CD4-positive, alpha-beta memory T cell (primary cell): ENCODE measurements at places on chromosomes 5 and 9. TPM values are rescaled to one million over a fixed set of nuclear protein-coding genes. Genes with fewer than 3 reads are reported as not detected.

- peaks cover 55% of the 10 kb centered on the region for H3K4me1 ChIP-seq
- H3K27ac ChIP-seq, result no peak overlapping the region
- no peak for DNase-seq
- H3K27me3 ChIP-seq, result no peaks in the 10 kb centered on the region
These were observed 47.1 kb upstream of the NEK6 start for GRCh38 chr9:124210697-124211096.

GRCh38 chr9:14314929-14315874 lies 1.3 kb upstream of the NFIB start:
- peaks cover 32% of the 10 kb centered on the region for H3K27me3 ChIP-seq
- no peak for DNase-seq
- H3K4me1 ChIP-seq, result peaks cover 20% of the 10 kb centered on the region
- no peak overlapping the region for H3K27ac ChIP-seq
- H3K36me3 ChIP-seq, result no peaks in the 10 kb centered on the region

DNA sequence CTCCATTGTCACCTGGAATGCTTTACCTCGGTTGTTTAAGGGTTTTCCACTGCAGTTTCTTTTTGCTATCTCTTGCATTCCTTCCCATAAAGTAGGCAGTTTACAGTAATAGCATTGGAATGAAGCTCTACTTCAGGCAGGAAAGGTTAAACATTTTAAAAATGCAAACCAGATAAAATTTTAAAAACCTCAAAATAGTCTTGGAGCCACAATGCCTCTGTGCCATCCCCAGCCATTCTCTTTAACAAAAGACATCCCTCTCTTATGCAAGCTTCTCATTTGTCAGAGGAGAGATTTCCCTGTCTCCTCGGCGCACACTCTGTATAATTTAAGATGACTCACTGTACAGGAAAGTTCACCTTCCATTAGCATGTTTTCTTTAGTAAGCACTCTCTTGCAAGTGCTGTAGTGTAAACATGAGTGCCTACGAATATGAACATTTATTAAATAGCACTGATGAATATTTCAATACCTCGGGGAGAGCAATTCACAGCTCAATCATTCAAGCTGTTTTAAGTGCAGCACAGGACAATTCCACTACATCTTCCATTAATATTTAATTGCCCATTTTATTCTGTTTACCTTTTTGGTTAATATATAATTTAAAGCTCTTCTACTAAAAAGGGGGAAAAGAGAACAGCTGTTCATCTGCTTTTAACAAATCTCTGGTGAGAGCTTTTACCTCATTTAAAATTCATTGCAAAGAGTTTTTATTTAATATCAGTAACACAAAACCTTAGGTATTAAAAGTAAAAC lies 343.6 kb downstream of the SPATA31D1 start:
- no peak overlapping the region for H3K4me3 ChIP-seq
- no peak for DNase-seq
- no peak overlapping the region for H3K27ac ChIP-seq
- no peaks in the 10 kb centered on the region for H3K4me1 ChIP-seq
- H3K27me3 ChIP-seq, result no peaks in the 10 kb centered on the region

GRCh38 chr5:140044041-140044440 lies 942 bp upstream of the NRG2 start:
- peaks cover 27% of the 10 kb centered on the region for H3K27me3 ChIP-seq
- H3K27ac ChIP-seq, result no peak overlapping the region
- peaks cover 19% of the 10 kb centered on the region for H3K4me1 ChIP-seq
- no peak for DNase-seq
- no peaks in the 10 kb centered on the region for H3K36me3 ChIP-seq

GRCh38 chr5:145739843-145740242 lies 95.3 kb downstream of the PRELID2 start:
- no peak overlapping the region for H3K27ac ChIP-seq
- no peaks in the 10 kb centered on the region for H3K36me3 ChIP-seq
- H3K4me3 ChIP-seq, result no peak overlapping the region
- DNase-seq, result no peak
- no peaks in the 10 kb centered on the region for H3K4me1 ChIP-seq

- no peak for DNase-seq
- H3K4me1 ChIP-seq, result no peaks in the 10 kb centered on the region
- no peak overlapping the region for H3K27ac ChIP-seq
These were observed 30.6 kb upstream of the IL33 start for GRCh38 chr9:6184749-6185645.

DNA sequence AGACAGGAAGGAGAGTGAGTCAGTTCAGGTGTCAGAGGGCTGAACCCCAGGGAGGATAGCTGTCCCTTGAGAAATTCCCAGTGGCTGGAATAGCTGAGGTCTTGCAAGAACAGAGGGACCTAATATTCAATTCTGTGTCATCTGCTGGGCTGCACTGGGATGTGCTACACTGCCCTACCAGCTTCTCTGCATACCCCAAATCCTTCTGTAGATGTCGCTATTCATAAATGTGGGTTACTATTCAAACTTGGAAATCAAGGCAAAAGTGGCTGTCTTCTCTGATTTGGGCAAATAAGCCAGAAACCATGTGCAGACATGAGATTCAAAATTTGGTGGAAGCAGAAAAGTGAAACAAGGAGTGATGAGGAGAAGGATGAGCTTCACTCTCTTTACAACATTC lies 16.3 kb downstream of the TNFSF8 start:
- H3K36me3 ChIP-seq, result peaks cover 28% of the 10 kb centered on the region
- no peak overlapping the region for H3K4me3 ChIP-seq
- H3K27ac ChIP-seq, result peak overlapping the region; percentile 3
- no peak for DNase-seq
- no peaks in the 10 kb centered on the region for H3K27me3 ChIP-seq

GRCh38 chr9:19879062-19879461 lies 90.2 kb upstream of the SLC24A2 start:
- no peaks in the 10 kb centered on the region for H3K4me1 ChIP-seq
- no peak for DNase-seq
- no peak overlapping the region for H3K27ac ChIP-seq
- no peaks in the 10 kb centered on the region for H3K27me3 ChIP-seq

GRCh38 chr9:107488375-107489143 lies 1.0 kb downstream of the KLF4 start:
- peaks cover 25% of the 10 kb centered on the region for H3K4me1 ChIP-seq
- no peaks in the 10 kb centered on the region for H3K36me3 ChIP-seq
- no peak for DNase-seq

GRCh38 chr9:121670431-121670830 lies 19.0 kb downstream of the DAB2IP start:
- no peak overlapping the region for H3K27ac ChIP-seq
- no peak overlapping the region for H3K4me3 ChIP-seq
- H3K4me1 ChIP-seq, result no peaks in the 10 kb centered on the region
- H3K36me3 ChIP-seq, result no peaks in the 10 kb centered on the region
- H3K27me3 ChIP-seq, result no peaks in the 10 kb centered on the region

GRCh38 chr5:1440098-1440493 lies 5.1 kb downstream of the SLC6A3 start:
- no peaks in the 10 kb centered on the region for H3K4me1 ChIP-seq
- no peak overlapping the region for H3K4me3 ChIP-seq
- no peak for DNase-seq
- no peaks in the 10 kb centered on the region for H3K36me3 ChIP-seq
- H3K27me3 ChIP-seq, result no peaks in the 10 kb centered on the region
- no peak overlapping the region for H3K27ac ChIP-seq

- H3K36me3 ChIP-seq, result no peaks in the 10 kb centered on the region
- DNase-seq, result no peak
- H3K4me1 ChIP-seq, result no peaks in the 10 kb centered on the region
- H3K4me3 ChIP-seq, result no peak overlapping the region
- no peak overlapping the region for H3K27ac ChIP-seq
These were observed 64.3 kb upstream of the BOD1 start for GRCh38 chr5:173680660-173681242.

The RAB3C gene
- total RNA-seq, result not detected

The ANXA1 gene
- total RNA-seq, result 335 TPM

The TMOD1 gene
- 2.6 TPM for total RNA-seq

The LYRM7 gene
- total RNA-seq, result 18.4 TPM

The GPX8 gene
- total RNA-seq, result not detected
